ENCODE measurements at places on chromosomes 2 and 18.

DNA sequence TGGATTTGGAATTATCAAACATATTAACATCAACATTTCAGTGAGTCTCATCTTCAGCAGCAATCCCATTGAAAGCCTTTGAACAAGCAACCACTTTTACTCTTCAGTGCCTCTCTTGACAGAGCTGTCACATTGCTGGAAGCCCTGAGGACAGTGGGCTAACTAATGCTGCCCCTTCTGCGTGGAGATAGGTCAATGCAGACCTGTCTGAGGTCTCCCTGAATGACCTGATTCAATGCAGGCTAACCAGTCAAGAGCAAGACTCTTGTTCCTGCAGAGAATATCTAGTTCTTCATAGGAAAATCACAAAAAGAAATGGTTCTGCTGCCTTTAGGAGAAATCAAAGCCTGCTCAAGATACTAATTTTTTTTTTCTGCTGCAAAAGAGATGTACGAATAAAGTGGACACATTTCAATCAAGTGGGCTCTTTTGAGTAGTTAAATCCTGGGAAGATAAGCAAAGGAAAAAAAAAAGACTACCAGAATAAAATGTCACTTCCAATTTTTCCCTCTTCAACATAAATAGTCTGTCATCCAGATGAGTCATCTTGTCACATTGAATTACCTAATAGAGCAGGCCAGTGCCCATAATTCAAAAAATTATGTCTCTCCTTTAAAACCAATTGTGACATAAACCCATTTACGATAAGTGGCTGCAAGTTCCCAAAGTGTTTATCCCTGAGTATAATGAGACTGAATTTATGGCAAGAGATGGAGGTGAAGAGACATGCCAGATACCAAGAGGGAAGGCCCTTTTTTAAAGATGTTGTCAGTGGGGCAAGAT lies 1269.0 kb upstream of the DDX18 start:
- no peak for DNase-seq

- DNase-seq = no peak
These were observed 98.7 kb downstream of the PIGN start for GRCh38 chr18:62088156-62088555.

DNA sequence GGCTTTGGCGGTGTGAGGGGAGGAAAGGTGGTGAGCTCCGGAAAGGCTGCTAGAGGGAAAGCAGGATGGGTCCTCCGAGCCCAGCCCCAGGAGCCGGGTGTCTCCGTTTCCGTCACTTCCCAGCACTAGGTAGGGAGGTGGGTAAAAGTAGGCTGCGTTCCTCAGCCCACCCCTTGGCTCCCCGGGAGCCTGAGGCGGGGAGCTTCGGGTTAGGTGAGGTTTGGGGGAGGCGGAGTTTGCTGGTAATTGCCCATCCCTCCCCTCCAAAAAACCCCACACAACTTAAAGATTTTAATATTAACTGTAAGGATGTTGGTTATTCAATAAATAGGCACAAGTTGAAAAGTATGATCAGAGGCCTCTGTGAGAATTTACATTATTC lies 552 bp upstream of the ATF2 start:
- DNase-seq = no peak

- no peak for DNase-seq
These were observed 96.8 kb upstream of the CDC42EP3 start for GRCh38 chr2:37767959-37768925.

GRCh38 chr18:46439037-46439436 lies 218.0 kb downstream of the LOXHD1 start:
- DNase-seq = no peak

DNA sequence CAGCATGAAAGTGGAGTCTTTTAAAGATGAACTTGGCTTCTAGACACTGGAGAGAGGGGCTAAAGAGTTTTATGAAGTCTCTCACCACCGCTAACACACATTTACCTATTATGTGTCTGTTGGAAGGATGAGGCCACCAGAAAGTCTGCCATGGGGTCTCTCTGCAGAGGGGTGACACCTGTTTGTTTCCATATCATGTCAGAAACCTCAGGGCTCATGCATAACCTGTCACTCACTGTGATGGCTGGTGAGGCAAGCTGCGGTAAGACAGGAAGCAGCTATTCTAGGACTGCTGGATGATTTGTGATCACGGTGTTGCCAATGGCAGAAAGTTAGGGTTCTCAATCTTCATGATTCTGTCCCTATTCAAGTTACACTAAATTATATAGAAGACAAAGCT lies 60.8 kb upstream of the DNMT3A start:
- no peak for DNase-seq

GRCh38 chr18:21853775-21854552 lies 113.4 kb downstream of the MIB1 start:
- DNase-seq = no peak

GRCh38 chr18:9708434-9709303 lies 568 bp downstream of the RAB31 start:
- no peak for DNase-seq

- DNase-seq = no peak
These were observed 64.6 kb downstream of the SPTBN1 start for GRCh38 chr2:54520687-54521086.

- DNase-seq = no peak
These were observed 102.3 kb upstream of the ZNF521 start for GRCh38 chr18:25454270-25454659.

Measured in activated CD4-positive, alpha-beta T cell treated with anti-CD3 and anti-CD28 coated beads, Interleukin-2, amount 50 U/mL, for 1 hour (primary cell).